ENCODE measurements at places on chromosomes 16 and 17.

- DNase-seq, result no peak
These were observed 85.6 kb downstream of the KCNJ2 start for GRCh38 chr17:70254735-70255460.

GRCh38 chr16:23803591-23804123 is 32.1 kb upstream of the PRKCB start:
- DNase-seq, result peak; percentile 38

DNA sequence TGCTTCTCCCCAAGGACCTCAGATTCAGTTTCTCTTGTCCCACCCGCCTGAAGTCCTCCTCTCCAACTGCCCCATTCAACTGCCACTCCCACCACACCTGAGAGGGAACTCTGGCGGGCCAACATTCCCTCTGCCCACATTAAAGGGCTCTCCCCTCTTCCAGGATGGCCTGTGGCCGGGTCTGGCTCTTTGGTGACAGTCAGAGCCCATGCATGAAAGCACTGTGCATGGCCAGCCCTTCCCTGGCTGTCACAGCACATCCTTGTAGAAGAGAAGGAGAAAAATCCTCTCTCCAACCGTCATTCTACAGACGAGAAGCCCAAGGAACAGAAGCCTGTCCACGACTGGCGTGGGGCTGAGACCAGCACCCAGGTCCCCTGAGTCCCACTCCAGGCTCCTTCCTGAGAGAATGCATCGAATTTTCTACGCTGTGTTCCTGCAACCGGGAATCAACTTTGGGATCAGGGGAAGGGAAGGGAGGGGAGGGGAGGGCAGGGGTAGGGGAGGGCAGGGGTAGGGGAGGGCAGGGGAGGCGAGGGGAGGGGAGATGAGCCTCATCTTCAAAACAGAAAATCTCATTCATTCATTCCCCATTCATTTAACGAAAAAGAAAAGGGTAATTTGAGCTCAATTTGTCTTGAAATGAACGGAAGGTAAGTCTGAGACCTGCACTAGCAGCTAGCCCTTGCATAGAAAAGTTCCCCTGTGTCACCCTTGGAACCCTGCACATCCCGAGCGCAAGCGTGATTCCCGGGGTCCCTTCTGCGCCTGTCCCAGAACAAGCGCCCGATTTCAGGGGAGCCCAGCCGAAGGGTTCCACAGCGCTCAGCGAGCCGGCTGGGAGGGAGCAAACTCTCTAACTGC is at the start of gene ABCC12:
Gene ABCC12, minus strand, starts transcription at position 68 of the 864 bp plus-strand sequence. CDS start 9,569 bp downstream, outside the sequence.
- no peak for DNase-seq

GRCh38 chr16:83298541-83298940 is 509.2 kb upstream of the HSBP1 start:
- peak; percentile 18 for DNase-seq

- peak; percentile 89 for DNase-seq
These were observed 1.4 kb downstream of the MSL1 start for GRCh38 chr17:40122999-40123810.

Measured in retina (tissue), 1 donor.